ENCODE measurements at places on chromosomes 1 and 21.

GRCh38 chr1:55868026-55868425, 652.9 kb upstream of the USP24 start:
- DNase-seq, result no peak

GRCh38 chr21:34771512-34772028, 102.8 kb downstream of the CLIC6 start:
- DNase-seq, result no peak

DNA sequence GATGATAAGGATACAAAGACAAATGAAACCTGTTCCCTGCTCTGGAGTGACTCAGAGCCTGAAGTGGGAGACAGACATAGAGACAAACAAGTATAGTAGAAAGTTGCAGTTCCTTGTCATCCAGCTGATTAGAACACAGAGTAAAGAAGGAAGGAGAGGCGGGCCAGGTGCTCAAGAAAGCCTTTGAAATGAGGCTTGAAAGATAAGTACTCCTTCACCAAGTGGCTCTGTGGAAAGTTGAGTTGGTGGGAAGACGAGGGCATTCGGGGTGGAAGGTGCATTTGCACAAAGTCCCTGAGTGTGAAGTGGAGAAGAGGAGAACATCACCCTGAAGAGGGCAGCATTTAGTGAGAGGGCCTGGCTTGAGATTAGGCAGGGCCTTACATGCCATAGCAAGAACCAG, 17.0 kb downstream of the MARK1 start:
- DNase-seq, result no peak

GRCh38 chr1:107871259-107871658, 93.7 kb downstream of the VAV3 start:
- DNase-seq, result no peak

DNA sequence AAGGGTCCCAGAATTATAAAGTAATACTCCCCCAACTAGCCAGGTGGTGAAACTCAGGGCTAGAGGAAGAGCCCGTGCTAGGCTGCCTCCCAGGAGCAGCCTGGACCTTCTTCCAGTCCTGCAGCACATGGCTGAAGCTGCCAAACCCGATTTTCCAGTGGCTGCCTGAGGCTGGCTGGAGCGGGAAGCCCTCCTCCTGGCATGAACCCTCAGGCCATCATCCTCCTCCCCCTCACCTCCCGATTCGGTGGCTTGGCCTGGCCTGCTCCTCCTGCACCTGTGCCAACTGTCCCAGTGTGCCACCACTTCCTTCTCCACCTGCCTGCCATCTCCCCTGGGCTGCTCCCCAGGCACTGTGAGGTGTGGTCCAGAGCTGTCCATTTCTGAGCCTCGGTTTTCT, 3.0 kb upstream of the TSPAN1 start:
- no peak for DNase-seq

DNA sequence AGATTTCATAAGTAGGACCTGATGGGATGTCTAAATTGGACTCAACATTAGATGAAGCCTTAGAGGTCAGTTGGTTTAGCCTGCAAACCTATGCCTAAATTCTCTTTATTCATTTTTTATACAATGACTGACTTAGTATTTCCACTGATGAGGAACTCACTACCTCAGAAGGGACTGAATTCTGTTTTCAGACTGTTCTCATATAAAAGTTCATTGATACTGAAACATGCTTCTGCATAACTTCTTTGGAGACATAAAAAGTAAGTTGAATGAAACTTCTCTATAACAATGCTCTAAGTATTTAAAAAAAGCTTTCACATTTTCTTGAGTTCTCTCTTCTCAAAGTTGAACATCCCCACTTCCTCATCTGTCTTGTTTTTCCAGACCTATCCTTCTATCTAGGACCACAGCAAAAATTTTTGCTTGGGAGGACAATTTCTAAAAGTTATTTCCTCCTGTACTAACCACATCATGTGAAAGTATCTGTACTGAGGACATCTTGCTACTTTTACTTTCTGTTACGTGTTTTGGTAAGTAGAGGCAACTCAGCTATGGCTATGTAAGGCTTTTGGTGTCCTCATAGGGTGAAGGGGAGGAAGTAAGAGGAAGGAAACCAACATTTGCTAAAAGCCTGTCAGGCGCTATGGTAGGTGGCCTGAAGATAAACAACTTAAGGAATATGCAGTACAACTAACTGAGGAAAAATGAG, 64.1 kb downstream of the USP24 start:
- no peak for DNase-seq

DNA sequence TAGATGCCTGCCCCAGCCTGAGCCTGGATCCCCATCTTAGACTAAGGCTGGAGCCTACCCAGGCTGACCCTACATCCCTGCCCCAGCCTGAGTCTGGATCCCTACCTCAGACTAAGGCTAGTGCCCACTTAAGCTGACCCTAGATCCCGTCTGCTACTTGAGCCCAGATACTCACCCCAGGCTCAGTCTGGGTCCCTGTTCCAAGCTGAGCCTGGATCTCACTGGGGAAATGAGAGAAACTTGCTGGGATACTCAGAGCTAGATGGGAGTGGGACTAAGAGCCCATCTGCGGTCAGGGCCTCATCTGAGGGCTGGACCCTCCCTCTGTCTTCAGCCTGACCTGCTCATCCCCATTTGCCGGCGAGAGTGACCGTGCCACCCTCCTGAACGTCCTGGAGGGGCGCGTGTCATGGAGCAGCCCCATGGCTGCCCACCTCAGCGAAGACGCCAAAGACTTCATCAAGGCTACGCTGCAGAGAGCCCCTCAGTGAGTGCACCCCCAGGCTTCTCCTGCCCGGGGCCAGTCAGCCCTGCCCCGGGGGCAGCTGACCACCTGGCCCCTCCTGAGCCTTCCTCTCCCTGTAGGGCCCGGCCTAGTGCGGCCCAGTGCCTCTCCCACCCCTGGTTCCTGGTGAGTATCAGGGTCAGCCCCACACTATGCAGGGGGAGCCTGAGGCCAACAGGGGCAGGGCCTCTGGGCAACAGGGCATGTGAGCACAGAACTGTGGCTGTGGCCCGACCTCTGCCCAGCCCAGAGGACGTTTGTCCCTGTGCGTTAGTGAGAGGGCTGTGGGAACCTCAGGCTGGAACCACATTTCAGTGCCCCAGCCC, 36.8 kb downstream of the TRIM11 start:
- DNase-seq, result no peak

DNA sequence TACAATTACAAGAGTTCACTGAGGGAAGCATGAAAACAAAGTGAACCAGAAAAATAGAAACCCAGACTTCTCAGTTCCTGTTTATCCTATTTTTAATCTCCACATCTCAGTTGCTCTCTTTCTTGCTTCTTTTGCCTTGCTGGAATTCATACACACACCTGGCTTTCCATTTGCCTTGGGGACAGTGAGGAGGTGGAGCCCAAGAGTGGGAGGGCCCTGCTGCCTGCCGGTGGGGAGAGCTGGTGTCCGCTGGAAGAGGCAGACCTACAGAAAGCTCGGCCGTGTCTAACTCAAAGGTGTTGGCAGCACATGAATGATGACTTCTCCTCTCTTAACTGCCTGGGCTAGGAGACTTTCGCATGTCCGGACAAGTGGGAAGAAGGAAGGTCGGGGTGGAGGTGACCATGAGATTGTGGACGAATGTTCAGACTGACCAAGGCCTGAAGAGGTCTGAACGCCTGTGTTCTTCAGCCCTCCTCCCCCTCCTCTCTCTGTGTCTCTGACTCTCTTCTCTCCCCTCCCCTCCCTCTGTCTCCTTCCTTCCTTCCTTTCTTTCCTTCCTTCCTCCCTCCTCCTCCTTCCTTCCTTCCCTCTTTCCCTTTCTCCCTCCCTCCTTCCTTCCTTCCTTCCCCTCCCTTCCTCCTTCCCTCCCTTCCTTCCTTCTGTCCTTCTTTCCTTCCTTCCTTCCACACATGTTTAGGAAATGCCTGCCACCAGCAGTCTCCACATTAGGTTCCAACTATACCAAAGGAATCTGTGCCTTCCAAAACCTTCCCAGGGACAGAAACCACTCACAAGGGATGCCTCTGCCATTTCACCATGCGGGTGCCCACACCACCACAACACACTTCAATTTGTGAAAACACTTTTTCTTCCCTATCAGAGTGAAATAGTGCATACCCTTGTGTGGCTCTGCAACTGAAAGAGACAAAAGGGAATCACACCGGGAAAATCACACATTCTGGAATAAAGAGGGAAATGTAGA, 157.3 kb upstream of the RUNX1 start:
- no peak for DNase-seq

DNA sequence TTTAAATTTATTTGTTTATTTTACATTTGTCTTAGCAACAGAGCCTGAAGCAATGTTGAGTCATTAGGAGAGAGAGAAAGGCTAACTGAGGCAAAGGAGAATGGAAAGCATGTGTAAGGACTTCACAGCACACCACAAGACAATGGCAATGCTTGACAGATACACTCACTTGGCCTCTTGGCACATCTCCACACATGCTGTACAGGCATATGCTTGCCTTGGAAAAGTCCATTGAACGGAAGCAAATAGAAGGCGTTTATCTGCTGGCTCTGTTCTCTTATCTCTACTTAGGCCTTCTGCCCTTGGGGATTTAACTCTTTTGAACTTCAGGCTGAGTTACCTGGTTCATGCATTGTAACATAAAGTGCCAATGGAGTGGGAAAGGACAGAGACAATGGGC, 262.2 kb upstream of the POU3F1 start:
- DNase-seq, result no peak

DNA sequence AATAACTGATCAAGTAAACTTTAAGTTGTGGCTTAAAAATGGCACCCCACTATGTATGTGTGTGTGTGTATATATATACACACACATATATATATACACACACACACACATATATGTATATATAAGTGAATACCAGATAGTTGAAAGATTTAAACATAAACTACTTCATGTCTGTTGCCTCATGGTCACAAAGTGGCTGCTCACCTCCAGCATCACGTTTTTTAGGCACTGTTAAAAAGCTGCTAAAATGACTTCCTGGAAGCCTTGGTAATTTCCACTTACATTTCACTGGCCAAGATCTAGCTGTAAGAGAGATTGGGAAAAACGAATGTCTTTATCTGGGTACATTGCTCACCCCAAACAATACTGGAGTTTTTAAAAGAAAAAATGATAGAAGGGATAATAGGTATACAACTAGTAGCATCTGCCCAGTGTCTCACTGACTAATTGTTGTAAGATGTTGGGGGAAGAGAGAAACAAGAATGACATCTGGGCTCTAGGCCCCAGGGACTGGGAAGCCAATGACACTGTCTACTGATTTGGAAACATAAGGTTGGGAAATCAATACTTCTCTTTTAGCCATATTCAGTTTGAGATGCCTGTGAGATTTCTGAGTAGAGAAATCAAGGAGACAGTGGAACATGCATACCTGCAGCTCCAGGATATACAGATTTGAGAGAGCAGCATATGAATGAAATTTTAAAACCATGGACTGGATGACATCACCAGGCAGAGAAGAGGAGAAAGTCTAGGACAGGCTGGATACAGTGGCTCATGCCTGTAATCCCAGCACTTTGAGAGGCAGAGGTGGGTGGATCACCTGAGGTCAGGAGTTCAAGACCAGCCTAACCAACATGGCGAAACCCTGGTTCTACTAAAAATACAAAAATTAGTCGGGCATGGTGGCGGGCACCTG, 42.8 kb downstream of the CLDN14 start:
- DNase-seq, result no peak

DNA sequence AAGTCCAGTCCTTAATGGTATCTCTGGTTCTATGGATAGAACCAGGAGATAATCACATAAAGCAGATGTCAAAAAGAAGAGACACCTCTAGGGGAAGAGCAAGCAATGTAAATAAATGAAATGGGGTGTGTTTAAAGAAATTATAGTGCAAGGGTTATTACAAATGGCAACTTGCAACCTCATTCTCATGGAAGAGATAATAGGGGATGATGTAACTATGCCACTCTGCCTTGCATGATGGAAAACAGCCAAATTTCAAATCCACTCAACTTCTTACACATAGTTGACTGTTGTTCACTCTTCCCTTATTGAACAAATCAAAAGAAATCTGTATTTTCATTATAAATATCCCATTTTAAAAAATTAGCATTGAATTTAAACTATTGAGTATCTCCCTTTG, 274.0 kb upstream of the TMPRSS15 start:
- no peak for DNase-seq

- no peak for DNase-seq
Measured at GRCh38 chr1:219130366-219130935, 43.2 kb upstream of the LYPLAL1 start.

DNA sequence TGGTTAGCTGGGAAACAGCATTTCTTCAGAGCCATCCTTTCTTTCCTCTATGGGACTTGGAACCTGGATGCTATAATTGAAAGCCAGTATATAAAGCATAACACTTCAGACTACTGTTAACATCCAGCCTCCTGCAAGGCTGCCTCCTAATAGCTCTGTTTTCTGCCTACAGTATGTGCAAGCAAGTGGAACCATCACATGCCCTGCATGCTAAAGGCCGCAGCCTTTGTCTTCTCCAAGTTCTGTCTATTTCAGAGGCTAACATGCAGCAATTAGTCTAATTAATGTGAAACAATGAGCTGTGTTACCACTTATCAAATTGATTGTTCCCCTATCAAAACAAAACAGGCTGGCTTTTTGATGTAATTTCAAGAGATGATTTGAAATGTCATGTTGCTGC, 82.7 kb upstream of the ESRRG start:
- DNase-seq, result no peak

GRCh38 chr1:115363171-115363570, 25.1 kb upstream of the NGF start:
- no peak for DNase-seq

DNA sequence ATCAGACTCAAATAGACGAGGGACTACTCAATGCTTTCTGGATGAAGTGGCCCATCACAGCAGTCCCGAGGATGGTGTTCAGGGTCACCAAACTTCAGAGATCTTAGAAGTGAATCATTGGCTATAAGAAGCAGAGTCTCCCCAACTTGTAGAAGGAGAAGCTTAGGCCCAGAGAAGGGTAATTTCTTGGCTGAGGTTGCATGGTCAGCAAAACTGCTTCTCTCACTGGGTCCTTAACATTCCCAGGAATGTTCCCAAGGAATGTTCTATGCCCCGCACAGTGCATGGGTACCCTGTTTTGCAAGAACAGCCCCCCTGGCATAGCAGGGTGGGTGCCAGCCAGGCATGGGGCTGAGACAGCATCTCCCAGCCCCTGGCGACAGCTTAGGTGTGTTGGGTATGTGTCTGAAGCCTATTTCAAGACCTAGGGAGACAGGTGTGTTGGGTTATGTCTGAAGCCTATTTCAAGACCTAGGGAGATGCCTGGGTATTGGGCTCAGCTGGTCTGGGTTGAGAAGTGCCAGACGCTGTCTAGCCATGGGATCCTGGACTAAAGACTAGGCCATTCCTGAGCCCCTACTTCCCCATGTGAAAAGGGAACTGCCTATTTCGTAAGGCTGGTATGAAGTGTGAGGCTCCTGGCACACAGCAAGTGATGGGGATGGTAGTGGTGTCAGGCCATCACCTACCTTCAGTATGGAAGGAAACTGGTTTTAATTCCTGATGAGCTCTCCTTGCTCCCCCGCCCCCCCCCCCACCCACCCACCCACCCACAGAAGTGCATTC, 26.1 kb downstream of the PADI6 start:
- DNase-seq, result no peak

- no peak for DNase-seq
Measured at GRCh38 chr1:63799307-63799706, 25.5 kb downstream of the ROR1 start.
